ENCODE measurements at places on chromosomes 2 and 18.

DNA sequence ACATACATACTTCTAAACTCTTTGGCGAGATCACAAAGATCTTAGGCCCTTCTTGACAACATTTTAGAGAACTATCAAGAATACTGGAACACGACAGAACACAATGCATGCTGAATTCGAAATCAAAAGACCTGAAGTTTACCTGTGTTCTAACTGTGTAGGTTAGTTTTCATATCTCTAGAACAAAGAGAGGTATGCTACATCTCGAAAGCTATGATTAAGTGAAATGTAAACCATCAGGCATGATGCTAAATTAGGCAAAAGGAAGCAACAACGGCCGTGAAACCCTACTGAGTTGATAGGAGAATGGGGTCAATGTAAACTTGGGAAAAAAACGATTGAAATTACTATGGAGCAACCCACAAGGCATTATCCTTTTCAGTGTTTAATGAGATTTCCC is 43.7 kb downstream of the IKZF2 start:
- DNase-seq, result no peak

DNA sequence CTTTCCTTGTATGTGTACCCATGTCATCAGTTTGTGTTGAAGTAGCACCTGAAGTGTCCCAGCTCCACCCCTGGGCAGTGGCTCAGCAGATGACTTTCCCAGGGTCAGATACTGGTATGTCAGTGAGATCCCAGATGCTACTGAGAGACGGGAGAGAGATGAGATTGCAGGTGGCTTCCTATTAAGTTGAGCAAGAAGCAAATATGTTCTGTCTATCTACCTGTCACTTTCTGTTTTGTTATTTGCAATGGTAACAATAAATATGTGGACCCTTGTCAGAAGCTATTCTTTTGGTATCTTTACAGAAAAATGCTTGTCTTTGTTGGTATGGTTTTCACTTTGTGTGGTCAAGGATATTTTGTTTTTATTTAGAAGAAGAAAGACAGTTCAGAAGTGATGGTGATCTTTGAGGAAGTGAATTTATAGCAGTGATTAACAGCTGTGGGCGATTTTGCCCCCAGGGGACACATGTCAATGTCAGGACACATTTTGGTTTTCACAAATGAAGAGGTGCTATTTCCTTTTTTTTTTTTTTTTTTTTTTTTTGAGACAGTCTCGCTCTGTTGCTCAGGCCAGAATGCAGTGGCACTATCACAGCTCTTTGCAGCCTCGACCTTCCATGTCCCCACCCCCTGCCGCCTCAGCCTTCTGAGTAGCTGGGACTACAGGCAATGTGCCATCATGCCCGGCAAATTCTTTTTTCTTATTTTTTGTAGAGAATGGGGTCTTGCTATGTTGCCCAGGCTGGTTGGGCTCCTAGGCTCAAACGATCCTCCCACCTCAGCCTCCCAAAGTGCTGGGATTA is 21.4 kb downstream of the MGAT5 start:
- no peak for DNase-seq

DNA sequence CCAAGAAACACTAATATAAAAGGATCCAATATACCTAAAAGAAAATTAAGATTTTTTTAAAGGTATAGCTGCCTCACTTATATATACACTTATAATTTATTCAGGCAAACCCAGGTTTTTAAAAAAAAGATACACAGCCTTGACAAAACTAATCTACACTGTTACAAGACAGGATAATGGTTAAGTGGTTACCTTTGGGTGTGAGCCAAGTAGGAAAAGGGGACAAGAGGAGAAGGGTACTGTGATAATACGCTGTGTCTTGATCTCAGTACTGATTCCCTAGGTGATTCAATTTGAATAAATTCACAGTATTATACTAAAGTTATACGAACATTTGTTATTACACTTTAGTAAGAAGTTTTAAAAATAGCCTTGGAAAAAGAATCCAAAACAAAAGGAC is 30.6 kb downstream of the KLHL41 start:
- DNase-seq, result no peak

DNA sequence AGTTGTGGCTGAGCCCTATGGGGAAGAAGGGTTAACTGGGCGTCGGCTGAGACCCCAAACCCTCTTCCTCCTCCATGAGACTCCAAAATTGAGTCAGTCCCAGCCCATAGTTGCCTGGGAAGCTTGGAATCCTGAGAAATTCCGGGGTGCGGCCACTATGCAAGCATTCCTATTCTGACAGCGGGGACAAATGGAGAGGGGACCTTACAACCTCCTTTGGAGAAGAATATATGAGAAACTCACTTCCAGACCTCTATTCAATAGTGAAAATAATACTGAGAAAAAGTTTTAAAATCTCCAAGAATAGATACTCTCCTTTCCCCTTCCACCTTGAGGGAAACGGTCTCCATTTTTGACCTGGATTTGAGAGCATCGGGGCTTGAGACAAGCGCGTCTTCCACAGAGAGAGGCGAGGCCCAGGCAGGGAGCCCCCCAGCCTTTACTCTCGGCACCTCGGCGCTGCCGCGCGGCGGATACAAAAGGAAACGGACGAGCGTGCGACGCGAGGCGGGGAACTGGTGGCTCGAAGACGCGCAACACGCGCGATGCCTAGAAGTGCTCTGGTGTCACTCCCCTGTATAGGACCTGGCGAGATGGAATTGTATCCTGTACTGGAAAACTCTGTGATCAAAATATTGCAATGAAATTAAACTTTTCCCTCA is 11.1 kb downstream of the NR4A2 start:
- no peak for DNase-seq

DNA sequence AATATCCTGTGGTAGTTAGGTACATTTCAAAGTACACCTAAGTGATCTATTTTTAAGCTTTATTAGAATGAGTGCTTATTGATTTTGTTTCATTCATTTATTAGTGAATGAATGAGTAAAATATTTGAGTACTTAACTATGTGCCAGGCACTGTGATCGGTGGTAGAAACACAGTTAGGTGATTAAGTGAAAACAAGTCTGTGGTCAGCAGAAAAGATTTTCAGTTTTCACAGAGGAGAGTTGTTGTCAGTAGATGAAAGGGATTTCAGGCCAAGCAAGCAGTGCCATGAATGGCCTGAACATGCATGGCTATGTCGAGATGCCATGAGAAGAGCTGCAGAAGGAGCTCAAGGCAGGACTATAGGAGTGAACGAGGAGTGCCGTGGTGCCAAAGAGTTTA is 85.9 kb downstream of the SPTBN1 start:
- no peak for DNase-seq

DNA sequence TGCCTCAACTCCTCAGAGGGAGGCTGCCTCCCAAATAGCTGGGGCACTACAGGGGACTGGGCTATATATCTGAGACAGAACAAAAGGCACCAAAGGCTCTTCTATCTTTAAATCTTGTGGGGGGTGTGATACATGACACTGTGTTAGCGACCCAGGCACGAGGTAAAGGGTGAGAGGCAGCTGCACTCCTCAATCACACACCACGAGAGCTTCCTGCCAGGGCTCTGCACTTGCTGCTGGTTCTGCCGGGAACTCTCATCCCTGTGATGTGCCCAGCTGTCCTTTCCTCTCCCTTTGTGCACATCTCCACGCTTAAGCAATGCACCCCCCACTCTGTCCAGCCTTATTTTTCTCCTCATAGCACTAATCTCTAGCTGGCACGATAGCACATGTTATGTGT is 32.4 kb downstream of the NPC1 start:
- DNase-seq, result no peak

DNA sequence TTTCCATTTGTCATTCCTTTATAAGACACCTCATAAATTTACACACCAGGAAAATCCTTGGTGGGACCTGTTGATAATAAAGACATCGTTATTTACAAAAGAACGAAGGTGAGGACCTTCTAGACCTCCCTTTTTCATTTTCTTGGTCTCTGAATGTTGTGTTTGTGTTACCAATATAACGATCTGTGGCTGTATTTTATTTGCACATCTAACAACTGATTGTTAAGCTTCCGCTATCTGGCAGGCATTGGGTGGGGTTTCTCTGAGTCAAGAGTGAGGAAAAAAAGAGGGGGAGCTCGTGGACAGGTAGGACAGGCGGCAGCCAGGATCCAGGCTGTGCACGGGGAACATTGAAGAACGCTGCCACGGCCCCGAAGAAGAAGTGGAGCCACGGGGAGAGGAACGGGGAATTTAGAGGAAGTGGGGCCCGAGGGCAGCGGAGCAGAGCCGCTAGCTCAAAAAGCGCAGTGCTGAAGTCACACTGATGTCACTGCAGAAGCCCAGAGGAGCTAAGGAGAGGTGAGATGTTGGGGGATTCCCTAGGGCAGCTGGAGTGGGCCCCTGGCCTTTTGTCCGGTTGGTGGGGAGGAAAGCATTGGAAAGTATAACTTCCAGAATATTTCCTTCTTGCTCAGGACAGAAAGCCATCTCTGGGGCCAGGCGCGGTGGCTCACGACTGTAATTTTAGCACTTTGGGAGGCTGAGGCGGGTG is 20.9 kb upstream of the DNMT3A start:
- peak; percentile 82 for DNase-seq

GRCh38 chr18:12001421-12001820 is 20.1 kb downstream of the IMPA2 start:
- DNase-seq, result no peak

- no peak for DNase-seq
These were observed 299.2 kb downstream of the INSIG2 start for GRCh38 chr2:118387509-118387908.
